Stimulated activated CD4-positive, alpha-beta T cell treated with anti-CD3 and anti-CD28 coated beads, Interleukin-15, amount 100 ng/mL, for 48 hours (primary cell): ENCODE measurements at places on chromosomes 5 and 9.

DNA sequence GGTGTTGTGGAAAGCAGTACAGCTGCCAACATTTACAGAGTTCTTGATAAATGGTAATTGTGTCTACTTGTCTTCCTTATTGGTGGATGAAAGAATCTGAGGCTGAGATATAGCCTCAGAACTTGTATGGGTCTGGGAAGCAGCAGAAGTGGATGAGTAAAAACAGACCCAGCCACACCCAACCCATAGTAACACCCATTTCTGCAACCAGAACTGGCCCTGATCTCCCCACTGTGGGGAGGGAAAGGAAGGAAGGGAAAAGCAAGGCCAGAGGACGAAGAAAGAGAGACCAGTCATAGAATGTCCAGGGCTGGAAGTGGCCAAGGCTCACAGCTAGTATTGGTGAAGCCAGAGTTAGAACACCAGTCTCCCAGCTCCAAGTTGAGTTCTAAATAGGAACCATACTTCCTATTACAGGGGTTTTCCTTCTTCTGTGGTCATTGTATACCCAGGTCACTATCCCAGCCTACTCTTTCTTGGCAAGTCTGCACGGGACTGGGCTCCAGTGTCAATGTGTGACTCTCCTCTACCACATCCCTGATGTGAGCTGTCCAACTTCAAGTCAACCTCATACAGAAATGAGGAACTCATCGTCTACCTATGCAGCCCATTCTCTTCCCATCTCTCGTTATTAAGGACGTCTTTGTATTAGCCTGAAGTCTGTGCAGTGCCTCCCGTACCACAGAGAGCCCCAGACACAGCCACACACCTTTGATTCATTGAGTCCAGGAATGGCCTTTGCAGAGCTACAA, 35.9 kb downstream of the ITK start:
- DNase-seq = no peak

GRCh38 chr9:32775283-32775682, 8.1 kb upstream of the TMEM215 start:
- no peak for DNase-seq

DNA sequence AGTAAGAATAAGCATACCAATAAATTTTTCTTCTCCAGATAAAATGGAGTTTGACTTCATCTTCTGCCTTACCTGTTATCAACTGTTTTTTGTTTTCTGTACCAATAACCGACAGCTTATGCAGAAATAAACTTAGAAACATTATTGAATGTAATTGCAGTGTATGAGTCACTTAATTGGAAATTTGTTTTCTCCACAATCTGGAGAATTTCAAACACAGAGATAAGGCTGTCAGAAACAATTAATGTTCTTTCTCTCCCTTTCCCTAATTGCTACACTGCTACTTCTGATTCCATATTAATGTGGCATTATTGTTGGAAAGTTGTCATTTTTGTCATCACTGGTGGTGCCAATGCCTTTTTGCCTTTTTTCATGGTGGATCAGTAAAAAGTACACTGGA, 180.3 kb downstream of the SLCO4C1 start:
- DNase-seq = no peak

GRCh38 chr9:80707120-80707519, 982.2 kb downstream of the TLE1 start:
- DNase-seq = no peak

DNA sequence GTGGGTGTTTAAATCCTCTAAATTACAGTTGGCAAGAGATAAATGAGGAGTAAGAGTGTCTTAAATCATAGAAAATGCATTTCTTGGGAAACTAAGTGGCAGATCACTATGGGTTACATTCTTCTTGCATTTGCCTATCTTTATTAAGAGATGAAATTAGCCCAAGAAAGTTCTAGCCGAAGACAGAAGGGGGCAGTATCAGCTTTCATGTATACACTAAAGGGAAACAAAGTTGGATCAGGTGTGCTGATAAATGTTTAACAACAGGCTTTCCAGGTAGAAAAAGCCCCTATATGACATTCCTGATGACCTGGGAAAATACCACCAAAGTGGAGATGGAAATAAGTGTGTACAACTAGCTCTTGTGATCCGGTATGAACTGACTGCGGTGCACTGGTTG, 81.9 kb upstream of the TLR4 start:
- DNase-seq = no peak

GRCh38 chr5:175742290-175742994, 84.6 kb downstream of the HRH2 start:
- DNase-seq = no peak

DNA sequence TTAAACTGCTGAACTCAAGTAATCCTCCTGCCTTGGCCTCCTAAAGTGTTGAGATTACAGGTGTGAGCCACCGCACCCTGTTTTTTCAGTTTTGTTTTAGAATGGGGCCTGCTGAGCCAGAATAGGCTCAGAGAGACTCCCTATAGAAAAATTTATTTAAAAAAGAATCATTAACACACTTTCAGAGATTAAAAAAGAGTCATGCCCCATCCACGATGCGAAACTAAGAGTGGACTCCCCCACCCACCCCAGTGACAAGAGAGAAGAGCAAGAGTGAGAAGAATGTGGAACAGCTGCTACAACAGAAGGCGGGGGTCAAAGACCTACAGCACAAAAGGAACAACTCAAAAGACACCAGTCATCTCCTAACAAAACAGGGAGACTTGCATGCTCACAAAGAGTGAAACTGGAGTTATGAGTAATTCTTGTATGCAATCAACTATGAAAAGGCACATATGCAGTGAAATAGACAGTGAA, 47.2 kb downstream of the GLDC start:
- DNase-seq = peak; percentile 24

GRCh38 chr5:40754381-40755092, 1.2 kb downstream of the TTC33 start:
- no peak for DNase-seq

- DNase-seq = no peak
Measured at GRCh38 chr5:156879665-156880285, 29.7 kb downstream of the PPP1R2B start.

DNA sequence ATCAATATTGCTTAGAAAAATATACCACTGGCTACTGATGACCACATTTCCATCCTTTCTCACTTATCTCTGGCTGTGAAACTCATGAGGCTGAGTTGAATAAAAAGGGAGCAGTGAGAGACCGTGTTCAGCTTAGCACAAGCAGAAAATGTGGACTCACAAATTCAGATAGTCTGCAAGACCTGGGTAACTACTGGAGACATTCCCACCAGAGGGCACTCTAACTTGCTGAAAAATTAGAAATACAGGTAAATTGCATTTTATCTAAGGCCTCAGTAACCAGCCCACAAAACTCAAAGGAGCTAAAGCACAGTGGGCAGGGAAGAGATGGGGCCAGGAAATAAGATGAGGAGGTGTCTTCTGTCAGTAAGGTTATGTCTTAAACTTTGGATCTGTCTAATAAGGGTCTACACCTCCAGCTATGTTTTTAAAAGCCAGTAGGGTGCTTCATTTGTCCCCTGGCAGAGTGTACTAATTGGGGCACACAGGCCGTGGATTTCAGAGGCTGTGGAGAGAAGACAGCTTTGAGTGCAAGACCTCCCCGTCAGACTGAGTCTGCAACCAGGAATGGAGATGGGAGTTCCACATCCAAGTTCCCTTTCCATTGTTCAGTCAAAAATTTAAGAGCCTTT, 8.7 kb upstream of the NDUFB6 start:
- DNase-seq = no peak

DNA sequence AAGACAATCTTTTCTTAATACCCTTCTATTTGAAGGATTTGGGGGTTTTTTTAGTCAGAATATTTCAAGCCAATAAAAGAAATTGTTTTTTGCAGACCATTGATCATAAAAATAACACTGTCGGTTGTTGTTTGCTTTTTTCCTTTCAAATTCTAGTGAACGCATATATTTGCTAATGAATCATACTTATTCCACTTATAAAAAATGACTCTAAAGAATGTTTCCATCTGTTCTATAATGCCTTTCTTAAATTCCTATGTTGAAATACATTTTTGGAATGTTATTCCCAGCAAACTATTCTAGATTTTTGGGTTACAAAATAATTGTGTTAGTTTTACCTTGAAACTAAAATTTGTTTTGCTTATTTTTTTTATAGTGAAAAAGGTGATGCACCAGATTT, 32.2 kb downstream of the CWC27 start:
- no peak for DNase-seq

DNA sequence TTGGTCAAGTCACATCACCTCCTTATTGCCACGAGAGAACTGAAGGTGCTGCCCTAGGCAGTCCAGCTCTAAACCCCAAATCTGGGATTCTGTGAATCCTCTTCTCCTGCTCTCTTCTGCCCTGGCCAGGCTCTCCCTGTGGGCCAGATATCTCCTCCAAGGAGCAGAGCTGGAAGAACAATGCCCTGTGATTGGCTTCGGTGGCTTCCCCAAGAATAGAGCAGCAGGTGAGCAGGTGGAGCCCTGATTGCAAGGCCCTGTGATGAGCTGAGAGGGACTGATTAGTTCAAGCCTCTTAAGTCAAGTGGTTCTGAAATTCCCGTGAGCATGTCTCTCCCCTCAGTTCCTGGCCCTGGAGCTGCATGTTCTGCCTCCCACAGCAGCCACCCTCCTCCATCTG, 175.3 kb upstream of the BRINP1 start:
- no peak for DNase-seq

- no peak for DNase-seq
Measured at GRCh38 chr5:99765011-99765410, 770.2 kb upstream of the FAM174A start.

GRCh38 chr5:2430606-2431005, 320.9 kb downstream of the IRX2 start:
- no peak for DNase-seq

- DNase-seq = no peak
Measured at GRCh38 chr5:38420246-38420645, 136.2 kb downstream of the LIFR start.

GRCh38 chr5:100311806-100312205, 223.4 kb upstream of the FAM174A start:
- no peak for DNase-seq

DNA sequence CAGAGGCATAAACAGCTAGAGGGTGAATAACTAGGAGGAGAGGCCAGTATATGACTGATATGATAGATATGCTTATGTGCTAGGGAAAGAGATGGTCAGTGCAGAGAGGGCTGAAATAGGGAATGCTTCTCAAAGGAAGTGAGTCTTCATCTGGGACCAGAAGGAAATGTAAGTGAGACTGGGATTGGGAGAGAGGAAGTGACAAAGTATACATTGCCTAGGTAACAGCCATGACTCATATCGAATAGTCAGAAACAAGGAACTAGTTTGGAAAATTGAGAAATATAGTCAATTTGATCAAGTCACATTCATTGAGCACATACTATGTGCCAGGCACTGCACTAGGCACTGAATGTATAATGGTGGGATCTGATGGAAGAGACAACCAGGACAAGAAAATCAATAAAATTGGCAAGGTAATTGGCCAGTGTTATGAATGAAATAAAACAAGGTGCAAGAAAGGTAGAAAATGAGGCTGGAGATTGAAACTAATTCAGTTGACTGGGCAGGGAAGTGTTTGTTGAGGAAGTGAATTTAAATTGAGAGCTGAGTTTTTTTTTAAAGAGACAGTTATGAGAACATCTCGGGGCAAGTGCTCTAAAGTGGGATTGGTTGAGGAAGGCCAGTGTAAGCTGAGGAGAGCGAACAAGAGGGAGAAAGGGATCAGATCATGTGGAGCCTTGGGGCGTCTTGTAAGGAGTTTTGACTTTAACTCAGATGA, 4.3 kb downstream of the ERAP2 start:
- no peak for DNase-seq

DNA sequence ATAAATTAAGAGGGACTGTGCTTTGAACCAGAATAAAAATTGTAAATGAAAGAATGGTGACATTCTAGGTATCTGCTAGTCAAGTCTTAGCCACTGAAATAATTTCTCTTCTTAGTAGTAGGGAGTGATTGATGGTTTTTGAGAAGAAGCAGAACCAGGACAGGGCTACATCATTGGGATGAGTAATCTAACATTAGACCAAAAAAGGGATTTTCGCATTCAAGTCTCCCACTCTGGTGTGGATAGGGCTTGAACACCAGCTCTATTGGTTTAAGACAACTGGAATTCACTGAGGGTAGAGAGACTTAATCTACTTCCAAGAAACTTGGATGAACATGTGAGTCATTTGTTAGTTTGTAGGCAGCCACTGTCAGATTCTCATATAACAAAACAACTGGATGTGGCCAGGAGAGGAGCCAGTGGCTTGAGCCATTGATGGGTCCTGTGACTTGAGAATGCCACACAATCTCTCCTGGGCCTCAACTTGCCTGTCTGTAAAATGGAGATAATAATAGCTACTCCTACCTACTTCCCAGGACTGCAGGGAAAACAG, 16.6 kb downstream of the FAT2 start:
- DNase-seq = no peak

- no peak for DNase-seq
Measured at GRCh38 chr9:105195259-105195658, 49.2 kb upstream of the SLC44A1 start.

DNA sequence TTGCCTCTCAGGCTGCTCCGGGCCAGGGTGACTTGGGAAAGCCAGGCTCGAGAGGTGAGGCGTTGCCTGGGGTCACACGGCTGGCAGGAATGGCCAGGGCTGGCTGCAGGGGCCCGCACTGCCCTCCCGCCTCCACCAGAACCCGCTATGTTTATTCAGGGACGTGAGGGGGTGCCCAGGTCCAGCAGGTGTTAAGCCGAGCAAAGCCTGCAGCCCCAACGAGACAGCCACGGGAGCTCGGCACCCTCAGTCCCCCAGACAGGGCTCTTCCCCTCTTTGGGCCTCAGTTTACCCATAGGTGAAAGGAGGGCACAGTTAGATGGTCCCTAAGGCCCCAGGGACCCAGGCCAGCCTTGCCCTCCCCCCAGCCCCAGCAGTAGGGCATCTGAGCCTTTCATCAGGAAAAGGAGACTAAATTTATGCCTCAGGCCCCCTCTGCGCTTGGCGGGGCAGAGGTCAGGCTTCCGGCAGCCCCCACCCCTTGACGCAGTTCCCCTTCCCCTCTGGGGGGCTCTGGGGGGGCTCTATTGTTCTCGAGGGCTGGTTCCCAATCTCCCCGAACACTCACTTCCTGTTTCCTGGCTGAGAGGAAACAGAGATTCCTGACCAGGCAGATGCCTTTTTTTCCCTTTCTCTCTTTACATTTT, 7.1 kb upstream of the EGFL7 start:
- DNase-seq = no peak

DNA sequence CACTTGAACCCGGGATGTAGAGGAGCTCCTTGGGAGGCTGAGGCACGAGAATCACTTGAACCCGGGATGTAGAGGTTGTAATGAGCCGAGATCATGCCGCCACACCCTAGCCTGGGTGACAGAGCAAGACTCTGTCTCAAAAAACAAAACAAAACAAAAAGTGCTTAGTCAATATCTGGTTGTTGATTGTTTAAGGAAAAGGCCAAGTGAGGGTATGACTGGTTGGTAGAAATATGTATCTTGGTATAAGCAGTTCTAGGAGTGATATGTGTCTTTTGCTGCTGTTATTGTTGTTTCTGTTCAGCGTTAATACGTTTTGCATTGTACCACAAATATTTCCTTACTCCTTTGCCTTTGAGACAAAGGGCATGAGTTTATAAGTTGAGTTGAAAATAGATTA, 210.7 kb upstream of the DMRT1 start:
- DNase-seq = no peak

GRCh38 chr9:97563458-97564135, 62.1 kb downstream of the TMOD1 start:
- DNase-seq = no peak
